ENCODE measurements at places on chromosomes 11 and 22.

GRCh38 chr22:35212009-35212408 is 45.3 kb upstream of the HMGXB4 start:
- no peak for DNase-seq

- DNase-seq = no peak
Measured at GRCh38 chr11:2271077-2271326, 614 bp upstream of the ASCL2 start.

- DNase-seq = no peak
Measured at GRCh38 chr11:111414267-111414931, 35.3 kb upstream of the POU2AF1 start.

GRCh38 chr11:83006877-83007330 is 64.8 kb downstream of the RAB30 start:
- DNase-seq = no peak

DNA sequence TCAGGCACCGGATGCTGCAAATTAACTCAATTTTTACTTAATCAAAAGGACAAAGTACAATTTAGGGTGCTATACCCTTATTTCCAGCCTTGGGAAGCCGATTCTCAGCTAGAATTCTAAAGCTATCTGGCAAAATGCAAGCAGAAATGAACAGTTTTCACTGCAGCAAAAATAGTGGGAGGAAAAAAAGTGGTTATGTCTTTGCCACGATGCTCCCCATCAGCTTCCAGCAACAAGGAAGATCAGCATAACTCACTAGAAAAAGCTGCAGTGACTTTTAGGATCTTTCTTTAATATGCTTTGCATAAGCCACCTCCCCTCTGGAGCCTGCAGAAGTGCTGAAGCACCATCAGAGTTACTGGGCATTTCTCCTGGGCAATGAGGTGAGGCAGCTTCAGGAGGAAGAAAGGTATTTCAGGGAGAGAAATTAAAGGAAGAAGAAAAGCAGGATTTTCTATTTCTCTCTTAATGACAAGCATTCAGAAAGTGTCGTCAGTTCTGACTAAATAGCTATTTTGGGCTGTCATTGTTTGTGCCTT is 702.9 kb downstream of the DLG2 start:
- DNase-seq = no peak

GRCh38 chr11:119590651-119591351 is 138.2 kb downstream of the NECTIN1 start:
- DNase-seq = no peak

DNA sequence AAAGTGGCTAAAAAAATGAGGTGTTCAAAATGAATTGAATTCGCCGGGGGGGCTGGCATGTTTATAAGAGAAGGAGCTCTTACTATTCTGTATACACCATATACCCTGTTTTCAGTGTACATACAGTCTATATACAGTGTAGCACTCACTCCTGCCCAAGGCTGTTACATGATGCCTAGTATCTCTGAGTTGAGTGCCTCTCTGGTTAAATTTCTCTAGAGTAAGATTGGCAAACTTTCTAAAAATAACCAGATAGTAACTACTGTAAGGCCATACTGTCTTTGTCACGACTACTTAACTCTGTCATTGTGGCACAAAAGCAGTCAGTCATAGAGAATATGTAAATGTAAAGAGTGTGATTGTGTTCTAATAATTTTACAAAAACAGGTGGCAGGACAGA is 58.1 kb downstream of the PHF21A start:
- no peak for DNase-seq

DNA sequence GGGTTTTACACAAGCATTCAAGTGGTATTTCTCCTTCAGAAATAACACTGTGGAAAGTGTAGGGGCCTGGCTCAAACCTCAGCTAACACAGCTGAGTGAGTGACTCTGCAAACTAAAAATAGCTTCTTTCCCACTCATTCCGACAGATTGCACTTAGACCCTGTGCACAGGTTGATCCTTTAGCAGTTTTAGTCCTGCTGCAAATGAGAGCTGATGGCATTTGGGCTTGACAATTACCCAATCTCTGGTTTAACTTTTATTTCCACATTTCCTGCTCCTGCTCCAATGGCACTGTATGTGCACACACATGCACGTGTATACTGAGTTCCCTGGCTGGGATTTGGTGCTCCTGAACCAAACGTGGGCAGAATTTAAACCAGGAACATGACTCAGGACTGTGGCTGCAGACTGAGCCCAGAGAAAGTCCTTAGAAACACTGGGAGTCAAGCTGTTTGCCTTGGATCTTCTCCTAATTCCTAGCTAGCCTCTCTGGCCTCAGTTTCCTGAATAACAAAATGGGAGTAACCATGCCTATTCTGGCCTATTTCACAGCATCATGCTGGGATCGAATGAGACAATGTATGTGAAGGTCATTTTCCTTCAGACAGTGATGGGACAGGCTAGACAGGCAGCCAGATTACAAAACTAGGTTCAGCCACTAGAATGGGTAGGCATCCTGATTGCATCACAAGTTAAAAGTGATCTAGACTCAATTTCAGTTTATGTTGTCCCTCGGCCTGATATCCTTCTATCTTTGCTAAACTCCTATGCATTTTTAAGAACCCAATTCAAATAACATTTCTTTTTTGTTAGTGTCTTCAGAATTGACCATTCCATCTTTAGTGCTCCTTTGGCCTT is 58.2 kb downstream of the SERGEF start:
- no peak for DNase-seq

GRCh38 chr22:49508561-49508960 is 319.1 kb downstream of the BRD1 start:
- no peak for DNase-seq

DNA sequence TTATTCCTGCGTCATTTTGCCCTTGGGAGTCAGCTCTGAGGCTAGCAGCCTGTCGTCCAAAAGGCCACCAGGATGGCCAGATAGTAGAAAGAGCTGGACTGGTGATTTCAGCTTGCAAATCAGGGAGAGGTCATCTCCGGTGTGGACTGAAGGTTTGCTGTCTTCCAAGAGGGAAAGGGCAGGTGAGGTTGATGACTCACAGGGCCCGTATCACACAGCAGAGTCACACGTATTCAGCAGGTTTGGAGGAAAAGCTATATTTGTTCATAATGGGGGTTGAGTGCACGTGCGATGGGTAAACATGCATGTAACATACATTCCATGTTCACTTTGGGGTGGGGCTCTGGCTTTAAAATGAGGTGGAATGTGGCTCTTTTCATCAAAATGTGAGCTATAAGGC is 25.6 kb downstream of the MRPL21 start:
- no peak for DNase-seq

- no peak for DNase-seq
Measured at GRCh38 chr11:116073854-116074837, 569.9 kb upstream of the CADM1 start.

GRCh38 chr22:39299829-39300178 is 19.6 kb downstream of the RPL3 start:
- no peak for DNase-seq

GRCh38 chr11:60830478-60831142 is 11.3 kb upstream of the CCDC86 start:
- DNase-seq = no peak

DNA sequence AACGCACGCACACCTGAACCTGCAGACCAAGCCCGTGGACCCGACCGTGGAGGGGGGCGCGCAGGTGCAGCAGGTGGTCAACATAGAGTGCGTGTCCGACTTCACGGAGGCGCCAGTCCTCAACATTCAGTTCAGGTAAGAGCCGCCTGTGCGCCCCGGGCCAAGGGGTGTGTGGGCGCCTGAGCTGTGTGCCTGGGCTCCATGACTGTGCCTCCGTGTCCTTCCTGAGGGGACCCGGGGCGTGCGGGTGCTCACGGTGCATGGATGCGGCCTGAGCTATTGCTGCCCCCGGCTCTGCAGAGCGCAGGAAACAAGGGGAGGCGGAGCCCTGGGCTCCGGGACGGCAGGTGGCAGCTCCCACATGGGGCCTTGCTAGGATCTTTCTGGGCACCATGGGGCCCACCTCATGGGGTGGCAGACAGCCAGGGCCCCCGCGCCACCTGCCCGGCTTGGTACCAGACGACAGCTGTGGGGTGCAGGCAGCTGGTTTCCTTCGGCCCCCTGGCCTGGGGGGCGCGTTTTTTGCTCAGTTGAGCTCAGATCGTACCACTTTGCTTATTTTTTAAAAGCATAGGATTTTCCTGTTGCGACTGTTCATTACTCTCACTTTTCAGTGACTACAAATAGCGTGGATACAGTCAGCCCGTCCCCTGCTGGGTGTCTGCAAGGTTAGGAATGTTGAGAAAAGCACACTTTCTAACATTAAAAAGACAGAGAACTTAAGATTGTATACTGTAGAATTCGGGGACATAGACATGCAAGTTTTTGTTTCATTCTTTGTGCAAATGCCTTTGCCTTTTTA is 28.3 kb downstream of the MUC6 start:
- no peak for DNase-seq

DNA sequence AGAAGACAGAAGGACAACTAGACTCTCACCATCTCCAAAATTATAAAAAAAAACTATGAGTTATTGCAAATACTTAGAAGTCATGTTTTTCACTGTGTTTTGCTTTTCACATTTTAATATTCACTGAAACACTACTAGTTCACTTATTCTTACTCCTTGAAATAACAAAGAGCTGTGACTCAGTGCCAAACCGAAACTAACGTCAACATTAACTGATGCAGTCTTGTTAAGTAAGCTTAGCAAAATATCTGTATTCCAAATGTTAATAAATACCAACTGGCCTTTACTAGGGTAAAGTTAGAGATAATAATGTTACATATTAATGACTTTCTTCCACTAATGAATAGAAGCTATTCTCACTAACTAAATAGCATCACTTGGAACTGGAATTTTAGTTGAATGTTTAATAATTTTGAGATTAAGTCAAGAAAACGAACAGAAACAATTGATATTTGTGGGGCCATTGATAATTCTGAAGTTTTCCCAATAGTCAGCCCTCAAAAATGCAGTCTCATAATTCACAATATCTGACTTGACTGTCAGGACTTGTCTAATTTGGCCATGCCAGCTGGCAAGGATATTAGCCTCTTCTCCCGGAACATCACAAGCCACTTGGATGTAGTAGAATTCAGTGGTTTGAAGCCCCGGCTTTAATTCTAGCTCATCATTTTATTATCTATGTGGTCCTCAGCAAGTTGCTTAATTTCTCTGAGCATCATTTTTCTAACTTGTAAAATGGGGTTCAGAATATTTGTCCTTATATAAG is 230.1 kb upstream of the DDI1 start:
- no peak for DNase-seq

DNA sequence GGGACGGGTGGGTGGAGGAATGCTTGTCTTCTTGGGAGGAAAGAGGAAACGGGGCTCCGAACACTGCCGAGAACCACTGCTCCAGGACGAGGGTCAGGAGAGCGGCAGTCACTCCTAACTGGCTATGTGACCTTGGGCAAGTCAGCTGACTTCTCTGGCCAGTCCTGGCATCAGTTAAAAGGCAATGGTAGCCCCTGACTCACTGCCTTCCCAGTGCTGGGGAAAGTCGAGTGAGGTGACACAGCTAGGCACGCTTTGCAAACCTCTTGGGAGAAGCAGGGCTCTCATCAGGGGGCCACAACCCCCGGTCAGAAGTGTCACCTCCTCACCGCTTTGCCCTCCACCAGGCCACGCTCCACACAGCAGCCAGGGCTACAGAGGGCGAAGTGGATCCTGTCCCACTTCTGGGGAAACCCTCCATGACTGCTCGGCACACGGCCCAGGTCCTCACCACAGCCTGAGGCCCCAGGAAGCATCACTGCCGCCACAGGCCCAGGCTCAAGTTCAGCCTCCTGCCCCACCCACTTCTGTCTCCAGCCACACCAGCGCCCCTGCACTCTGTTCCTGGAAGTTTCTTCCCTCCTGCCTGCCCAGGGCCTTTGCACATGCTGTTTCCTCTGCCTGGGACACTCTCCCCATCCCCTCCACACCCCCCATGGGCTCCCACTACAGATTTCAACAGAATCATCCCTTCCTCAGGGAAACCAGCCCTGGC is 16.3 kb downstream of the IL2RB start:
- no peak for DNase-seq

DNA sequence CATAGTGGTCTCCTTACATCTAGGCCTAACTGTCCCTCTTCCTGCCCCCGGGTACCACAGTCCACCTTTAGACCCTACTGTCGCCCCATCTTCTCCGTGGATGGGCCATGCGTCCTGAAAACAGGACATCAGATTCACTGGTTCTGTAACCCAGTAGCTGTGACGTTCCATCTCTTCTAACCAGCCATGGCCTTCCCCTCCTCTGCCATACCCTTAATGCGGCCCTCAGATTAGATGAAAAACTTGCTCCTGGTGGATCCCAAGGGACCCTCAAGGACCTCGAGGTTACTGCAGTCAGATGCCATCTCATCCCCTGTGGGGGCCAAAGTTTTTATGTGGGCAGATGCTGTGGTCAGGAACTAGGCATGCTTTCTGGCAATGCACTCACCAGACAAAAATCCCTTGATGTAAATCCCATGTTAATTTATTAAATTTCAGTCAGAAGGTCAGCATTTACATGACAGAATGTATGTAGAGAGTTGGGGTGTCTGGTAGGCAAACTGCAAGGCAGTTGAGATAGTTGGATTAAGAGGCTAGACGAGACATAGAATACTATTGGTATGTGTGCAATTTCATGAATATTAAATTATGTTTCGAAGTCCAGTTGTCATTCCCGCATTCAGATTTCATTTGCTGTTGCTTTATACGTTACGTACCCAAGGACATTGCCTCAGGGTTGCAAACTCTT is 64.3 kb downstream of the WNT11 start:
- DNase-seq = no peak

Measured in NCI-H187 (cell line).